HTR-8/SVneo (cell line): ENCODE measurements at places on chromosomes 4 and X.

- no peak for DNase-seq
Measured at GRCh38 chr4:106032851-106033286, 137.6 kb downstream of the NPNT start.

DNA sequence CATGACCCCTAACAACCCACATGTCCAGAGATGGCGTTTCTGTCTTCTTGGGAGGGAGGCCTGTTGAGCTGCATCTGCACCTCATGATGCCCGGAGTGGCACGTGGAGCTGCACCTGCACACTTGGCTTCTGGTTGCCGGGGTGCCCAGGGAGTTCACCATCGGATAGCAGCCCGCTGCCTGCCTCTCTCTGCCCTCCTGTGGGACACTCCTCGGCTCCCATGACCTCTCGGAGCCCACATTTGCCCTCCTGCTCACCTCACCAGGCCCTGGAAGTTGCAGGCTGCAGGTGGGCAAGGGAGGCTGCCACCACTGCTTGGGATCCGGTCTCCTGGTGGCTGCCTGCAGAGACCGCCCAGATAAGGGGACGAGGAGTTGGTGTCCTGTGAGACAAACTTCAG is 74.1 kb downstream of the TRAPPC11 start:
- DNase-seq: no peak

GRCh38 chrX:39112143-39112542 is 310.9 kb downstream of the MID1IP1 start:
- no peak for DNase-seq

- DNase-seq: no peak
Measured at GRCh38 chrX:2748171-2748814, 3.5 kb upstream of the XG start.
